ENCODE measurements at places on chromosomes 7 and 10.

DNA sequence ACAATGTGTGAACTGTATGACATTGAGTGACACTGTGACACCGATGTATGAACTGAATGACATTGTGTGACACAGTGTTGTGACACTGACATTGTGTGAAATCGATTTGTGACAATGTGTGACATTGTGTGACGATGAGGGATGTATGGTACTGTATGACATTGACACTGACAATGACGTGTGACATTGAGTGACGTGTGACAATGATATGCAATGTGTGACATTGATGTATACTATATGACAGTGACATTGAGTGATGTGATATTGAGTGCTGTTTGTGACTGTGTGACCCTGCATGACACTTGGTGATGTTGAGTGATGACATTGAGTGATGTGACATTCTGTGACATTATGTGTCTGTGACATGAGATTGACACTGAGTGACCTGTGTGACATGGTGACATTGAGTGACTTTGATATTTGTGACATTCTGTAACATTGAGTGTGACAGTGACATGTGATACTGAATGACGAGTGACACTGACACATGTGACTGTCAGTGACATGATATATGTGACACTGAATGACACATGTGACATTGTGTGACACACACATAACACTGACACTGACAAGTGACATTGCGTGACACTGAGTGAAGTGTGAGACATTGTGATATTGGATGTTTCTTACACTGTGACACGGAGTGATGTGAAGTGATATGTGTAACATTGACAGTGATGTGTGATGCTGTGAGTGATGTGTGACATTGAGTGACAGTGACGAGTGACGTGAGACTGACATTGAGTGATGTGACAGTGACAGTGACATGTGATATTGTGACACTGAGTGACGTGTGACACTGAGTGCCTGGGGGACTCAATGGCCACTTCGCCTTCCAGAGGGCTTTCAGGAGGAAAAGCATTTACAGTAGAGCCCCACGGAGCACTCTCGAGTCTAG is 167.5 kb downstream of the PRKAG2 start:
- DNase-seq: no peak

DNA sequence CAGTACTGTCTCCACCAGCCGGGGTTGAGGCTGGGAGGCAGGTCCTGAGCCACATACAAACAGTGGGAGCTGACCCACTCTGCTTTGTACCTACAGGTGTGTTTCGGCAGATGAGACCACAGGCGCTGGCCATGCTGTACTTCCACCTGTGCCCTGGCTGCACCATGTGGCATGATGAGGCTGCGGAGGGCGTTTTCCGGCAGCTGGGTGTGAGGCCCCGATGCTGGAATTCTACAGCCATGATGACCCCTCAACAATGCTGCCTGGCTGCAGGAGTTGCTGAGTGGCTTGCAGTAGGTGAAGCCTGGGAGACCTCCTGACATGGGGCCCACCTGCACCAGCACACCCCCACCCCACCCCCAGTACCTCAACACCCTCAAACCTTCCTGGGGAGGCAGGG is 18.0 kb downstream of the IMPDH1 start:
- no peak for DNase-seq

DNA sequence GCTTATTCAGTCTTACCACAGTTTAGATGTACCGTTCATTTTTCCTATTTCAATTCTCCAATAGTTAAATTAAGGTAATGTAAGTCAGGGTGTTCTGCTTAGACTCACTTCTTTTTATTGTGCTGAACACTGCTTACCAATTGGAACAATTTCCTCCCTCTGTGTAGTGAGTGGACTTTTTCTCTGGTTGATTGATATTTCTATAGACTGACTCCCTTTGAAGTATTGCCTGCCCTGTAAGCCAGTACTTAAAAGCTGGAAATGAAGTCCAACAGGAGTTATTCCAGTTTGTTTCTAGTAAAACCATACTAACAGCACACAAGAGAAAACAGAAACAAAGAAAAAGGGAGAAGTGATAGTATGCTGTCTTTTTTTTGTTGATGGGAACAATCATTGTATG is 1674.9 kb downstream of the REEP3 start:
- no peak for DNase-seq

- DNase-seq: no peak
Measured at GRCh38 chr7:118580743-118581382, 356.4 kb downstream of the ANKRD7 start.

DNA sequence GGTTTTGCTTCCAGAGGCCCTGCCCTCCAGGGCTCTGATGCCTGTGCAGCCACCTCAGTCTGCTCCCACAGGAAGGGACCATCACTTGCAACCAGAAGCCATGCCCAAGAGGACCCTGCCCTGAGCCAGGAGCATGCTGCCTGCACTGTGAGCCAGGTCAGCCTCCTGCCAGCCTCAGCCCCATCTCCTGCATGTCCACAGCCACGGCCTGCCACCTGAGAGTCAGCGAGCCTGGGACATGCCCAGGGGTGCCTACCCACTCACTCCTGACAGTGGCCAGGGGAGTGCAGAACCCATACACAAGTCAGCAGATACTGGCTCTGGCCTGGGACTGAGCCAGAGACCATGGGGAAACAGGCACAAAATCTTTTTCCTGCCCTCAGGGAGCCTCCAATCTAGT is 6.6 kb upstream of the KCP start:
- DNase-seq: no peak

DNA sequence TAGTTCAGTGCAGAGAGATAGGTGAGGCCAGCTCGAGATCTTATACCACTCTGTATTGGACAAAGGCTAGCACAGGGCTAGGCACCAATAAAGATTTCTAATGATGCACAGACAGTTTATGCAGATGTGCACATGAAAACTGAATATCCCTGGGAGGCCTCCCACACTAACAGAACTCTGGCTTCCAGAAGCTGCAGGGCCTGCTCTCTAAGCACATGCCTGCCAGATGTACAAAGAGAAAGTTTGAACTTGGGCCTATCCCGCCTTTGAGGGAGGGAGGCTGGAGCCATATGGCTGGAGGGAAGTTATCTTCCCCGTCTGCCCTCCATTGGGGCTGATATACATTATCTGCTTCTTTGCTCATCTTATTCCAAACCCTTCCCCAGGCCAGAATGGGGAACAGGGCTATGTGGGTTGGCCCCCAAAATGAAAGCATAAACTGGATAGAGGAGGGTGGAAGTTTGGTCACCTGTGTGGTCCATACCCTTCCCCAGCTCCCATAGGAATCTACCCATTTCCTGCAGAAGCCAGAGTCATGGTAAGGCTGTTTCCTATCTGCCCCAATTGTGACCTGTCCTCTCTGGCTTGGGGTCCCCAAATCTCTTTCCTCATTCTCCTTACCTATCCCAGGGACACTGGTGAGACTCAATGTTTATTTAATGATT is 3.8 kb downstream of the KAZALD1 start:
- DNase-seq: no peak

GRCh38 chr7:17524746-17525145 is 226.3 kb downstream of the AHR start:
- DNase-seq: no peak
